Fibroblast of skin of back (primary cell): ENCODE measurements at places on chromosomes 2 and 18.

GRCh38 chr2:159326569-159327255 lies 40.2 kb upstream of the WDSUB1 start:
- DNase-seq: peak; percentile 72

- peak; percentile 91 for DNase-seq
Measured at GRCh38 chr18:28204154-28204553, 27.2 kb upstream of the CDH2 start.

DNA sequence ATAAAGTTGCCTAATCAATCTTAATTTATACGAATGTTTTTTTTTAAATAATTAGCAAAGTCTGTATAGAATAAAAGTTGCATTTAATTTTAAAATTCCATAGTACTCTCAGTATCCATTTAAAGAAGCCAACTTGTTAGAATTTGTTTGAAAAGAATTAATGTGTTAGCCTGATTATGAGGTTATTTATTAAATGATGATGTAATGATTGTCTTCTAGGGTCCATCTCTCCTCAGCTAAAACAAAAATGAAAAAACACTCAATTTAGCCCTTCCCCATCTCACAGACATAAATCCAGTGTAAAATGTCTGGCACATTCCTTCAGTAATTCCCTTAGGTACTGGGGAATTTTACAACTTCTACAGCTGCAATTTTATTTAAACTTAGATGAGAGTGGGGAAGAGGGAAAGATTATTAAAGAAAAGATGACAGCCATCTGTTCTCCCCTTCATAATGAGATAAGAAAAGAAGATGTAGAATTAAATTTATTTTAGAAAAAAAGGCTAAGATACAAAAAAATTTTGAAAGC lies 68.6 kb downstream of the BARD1 start:
- DNase-seq: peak; percentile 17

DNA sequence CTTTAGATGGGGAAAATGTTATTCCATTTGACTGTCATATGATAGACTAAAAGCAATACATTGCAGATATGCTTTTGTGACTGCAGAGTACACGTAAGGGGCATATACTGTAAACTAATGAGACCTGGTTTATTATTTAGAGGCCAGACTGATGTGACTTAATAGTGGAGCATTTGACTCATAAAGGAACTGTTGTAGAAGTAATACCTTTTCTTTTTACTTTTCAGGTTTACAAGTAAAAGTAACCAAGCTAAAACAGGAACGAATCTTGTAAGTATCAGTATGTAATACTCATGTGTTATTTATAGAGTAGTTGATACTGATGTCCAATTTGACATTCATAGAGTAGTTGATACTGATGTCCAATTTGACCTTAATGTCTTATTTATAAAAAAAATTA lies 13.1 kb downstream of the RBBP8 start:
- no peak for DNase-seq

DNA sequence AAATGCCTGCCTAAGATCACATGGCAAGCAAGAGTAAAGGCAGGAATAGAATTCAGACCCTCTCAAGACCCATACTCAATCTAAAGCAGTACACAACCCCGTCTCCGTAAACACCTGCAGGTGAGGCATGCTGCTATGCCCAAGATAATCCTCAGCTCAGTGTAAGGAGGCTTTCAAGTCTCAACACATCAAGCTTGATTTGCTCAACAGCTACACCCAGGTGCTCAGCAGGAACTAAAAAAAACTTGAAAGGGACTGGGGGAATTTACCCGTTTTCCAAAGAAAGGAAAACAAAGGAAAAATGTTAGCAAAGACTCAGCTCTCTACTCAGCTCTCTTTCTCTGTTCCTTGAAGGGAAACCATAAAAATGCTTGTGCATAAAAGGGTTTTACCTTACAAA lies 301.8 kb downstream of the C1D start:
- no peak for DNase-seq

DNA sequence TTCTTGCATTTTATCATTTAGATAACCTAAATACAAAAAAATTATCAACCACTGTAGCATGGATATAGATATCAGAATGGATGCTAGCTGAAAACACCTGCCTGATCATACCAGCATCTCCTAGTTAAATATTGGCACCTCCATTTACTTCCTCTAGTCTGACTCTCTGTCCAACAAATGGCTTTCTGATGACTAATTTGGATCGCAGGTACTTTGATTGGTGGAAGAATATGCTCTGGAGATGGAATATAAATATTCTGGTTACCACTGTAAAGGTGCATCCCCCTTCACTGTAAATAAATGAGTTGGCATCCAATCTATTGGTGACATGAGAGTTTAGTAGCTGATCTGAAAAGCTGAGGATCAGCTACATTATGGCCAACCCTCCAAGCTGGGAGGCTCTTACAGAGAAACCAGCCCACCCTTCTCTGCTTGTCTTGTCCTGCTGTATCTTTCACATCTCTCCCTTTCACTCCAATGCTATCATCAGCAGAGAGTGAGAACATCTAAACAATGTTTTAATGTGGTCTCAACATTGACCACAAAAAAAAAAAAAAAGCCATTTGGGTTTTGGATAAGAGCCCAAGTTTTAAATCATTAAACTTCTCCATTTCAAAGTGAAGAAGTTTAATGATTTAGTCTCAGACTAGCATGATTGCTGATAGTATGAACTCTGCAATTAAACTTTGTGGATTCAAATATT lies 90.5 kb downstream of the PMAIP1 start:
- DNase-seq: no peak

GRCh38 chr2:196537311-196537710 lies 102.2 kb upstream of the CCDC150 start:
- DNase-seq: no peak

DNA sequence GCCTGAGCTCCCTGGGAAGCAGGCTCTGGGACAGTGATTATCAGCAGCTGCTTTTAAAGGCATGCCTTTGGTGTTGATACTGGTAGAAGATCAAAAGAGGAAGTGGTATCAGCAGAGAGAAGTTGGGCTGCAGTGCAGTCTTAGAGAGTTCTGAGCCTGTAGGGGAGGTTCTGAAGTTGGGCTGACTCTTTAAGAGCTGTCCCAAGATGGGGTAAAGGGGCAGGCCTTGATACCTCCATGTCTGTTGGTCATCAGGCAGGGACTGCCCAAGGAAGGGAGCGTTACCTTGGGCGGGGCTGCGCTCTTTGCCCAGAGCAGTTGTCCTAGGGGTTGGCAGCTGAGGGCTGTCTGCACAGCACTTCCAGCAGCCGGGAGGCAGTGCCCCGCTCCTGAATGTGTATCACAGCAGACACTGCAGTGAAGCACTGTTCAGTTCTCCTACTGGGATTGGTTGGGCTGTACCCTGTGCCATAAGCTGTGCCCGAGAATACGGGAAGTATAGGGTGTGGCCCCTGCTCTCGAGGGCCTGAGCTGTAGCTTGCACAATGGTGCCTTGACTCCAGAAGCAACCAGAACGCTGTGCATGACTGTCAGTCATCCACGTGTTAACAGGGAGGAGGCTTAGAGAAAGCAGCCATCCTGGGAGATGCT lies 177.0 kb downstream of the CTIF start:
- no peak for DNase-seq

DNA sequence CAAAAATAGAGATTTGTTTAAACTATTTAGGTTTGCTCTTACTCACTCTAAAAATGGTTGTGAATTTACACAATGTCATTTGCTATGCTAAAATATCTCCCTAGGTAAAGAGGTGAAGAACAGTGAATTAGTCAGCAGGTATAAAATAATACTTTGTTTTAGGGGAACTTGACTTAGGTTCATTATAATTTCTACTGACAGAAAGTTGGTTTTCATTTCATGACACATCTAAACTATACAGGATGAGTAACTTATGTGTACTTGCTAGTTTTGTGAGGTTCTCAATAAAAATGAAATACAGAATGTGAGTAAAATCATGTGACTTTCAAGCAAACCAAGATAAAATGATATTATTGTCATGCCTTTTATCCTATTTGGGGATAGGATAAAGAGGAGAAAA lies 66.0 kb downstream of the DIS3L2 start:
- no peak for DNase-seq

- peak; percentile 22 for DNase-seq
Measured at GRCh38 chr2:222861411-222862105, 722 bp downstream of the ACSL3 start.

DNA sequence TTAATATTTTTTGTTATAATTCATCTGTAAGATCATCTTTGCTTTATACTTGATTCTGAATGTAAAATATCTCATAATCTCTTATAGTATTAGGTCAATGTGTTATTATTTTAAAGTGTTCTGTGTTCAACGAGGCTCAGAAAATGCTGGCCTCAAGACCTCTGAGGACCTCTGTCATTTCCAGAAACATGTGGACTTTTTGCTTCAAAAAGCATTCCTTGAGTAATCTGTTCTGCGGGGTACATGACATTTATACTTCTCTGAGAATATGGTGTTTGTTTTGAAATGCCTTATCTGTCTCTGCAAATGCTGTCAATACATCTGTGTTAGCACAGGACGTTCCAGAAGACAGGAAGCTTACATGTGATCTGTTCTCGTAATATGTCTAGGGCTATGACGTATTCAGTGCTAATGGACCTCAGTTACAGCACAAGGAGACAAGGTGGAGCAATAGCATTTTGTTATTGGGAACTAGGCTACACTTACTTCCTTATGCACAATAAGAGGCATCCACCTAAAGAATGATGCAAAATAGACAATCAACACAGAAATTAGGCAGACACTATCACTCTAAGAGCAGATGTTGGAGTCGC lies 37.6 kb upstream of the IL1RL1 start:
- DNase-seq: no peak
